ENCODE measurements at places on chromosomes 11 and 22.
A peak's percentile ranks its signal among the peaks of the same experiment; 100 is the strongest.

GRCh38 chr11:65643971-65644370, 6.1 kb downstream of the SIPA1 start:
- DNase-seq, result no peak

DNA sequence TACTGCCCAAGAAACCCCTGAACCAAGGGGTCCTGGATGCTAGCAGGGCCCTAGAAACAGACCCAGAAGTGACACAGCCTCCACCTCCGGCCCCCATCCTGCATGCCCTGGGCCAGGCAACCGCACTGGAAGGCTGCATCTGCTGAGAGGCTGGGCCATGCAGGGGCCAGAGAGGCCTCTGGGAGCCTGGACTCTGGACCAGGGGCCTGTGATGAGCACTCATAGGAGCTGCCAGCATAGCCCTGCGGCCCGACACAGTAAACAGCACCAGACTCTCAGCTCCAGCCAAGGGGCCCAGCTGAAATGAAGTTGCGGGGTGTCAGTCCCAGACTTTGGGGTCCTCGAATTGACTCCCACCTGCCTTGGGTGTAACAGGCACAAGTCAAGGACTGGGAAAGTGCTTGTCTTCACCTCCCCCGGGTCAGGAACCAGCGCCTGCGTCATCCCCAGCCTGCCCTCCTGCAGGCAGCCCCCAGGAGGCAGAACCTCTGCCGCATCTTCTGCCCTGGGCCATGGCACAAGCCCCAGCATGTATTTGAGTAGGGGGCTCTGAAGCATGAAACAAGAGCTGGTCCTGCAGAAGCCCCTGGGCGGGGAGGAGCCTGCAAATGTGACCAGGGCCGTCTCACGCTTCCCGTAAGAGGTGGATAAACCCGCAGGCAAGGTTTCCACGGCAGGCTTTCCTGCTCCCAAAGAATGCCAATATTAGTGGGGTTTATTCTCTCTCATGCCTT, 25.2 kb upstream of the CCND1 start:
- no peak for DNase-seq

- peak; percentile 89 for DNase-seq
Observed at GRCh38 chr11:124953753-124954589, at the start of gene CCDC15. Gene CCDC15, plus strand, starts transcription at chr11:124954202. Its CDS starts 531 bp downstream, at chr11:124954733.

DNA sequence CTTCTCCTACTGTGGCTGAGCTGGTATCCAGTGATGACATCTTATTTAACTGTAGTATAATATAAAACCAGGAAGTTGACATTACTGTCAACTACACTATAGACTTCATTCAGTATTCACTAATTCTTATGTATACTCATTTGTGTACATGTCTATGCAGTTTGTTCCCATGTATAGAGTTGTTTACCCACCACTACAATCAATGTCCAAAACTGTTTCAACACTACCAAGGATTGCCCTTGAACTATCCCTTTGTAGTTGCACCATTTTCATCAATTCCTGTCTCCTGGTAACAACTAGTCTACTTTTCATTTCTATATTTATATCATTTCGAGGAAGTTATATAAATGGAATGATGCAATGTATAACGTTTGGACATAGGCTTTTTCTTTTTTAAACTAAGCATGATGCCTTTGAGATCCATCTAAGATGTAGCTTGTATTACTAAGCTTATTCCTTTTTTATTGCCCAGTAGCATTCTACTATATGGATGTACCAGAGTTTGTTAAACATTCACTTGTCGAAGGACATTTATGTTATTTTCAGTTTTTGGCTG, 39.2 kb downstream of the TMEM135 start:
- no peak for DNase-seq

DNA sequence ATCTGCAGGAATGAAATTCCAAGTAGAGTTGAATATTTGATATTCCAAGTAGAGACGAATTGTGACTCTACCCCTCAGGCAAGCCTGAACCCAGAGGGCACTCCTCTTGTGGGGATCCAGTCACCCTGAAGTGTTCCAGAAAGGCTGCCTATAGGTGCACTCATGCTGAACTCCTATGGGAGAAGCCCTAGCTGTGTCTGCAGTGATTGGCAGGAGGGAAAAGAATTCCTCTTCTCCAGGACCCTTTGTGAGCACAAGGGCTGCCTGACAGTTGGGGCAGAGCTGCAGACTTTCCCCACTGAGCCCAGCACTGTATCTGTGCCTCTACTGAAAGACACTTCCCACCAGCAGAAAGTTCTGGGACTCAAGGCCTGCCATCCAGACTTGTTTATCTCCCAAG, 35.0 kb downstream of the BBOX1 start:
- no peak for DNase-seq

DNA sequence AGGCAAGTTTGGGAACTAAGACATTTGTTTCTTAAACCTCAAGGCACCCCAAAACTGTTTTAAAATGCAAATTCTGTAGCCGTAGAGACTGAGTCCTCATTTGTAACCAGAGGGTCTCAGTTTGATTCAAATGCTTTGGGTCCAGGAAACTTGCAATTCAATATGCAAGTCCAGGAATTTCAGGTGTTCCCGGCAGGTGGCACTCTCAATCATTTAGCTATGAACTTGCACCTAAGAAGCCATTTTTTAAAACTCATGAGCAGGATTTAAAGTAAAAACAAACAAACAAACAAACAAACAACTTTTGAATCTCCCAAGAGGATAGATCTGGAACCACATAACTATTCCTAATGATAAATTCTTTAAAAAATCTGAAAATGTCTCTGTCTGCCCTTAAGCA, 8.7 kb upstream of the ABTB2 start:
- no peak for DNase-seq

DNA sequence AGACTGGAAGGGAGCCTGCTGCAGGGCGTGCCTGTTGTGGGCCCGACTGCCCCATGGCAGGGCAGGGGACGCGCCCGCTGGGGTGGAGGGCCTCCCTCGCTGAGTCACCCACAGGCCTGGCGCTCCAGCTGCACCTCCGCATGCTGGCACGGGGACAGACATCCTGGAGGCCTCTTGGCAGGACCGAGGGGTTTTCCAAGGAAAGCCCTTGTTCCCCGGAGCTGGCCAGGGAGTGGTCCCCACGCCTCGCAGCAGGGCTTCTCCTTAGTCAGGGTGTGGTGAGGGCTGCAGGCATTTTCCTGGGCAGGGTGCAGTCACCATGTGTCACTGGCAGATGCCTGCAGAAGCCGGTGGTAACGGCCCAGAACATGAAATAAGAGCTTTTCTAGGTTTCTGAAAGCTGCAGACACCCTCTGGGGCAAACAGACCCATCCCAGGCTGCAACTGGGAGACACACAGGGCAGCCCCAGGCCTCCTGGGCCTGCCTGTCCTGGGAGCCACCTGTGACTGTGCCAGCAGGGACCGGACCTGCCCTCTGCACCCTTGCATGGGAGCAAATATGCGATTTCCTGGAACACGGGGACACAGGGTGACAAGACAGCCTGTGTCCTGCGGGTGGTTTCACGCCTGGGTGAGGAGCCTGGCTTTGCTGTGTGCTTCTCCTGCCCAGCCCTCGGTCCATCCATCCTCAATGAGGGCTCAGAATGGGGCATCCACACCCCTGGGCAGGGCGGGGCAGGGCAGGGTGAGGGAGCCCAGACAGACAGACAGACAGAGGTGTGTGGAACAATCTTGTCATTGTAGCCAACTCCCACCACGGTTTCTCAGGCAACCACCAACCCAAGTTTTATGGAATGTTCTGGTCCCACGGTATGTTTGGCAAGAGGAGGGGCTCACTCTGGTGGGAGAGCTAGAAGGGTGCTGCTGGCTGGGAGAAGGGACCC, 43.2 kb upstream of the FADD start:
- no peak for DNase-seq

DNA sequence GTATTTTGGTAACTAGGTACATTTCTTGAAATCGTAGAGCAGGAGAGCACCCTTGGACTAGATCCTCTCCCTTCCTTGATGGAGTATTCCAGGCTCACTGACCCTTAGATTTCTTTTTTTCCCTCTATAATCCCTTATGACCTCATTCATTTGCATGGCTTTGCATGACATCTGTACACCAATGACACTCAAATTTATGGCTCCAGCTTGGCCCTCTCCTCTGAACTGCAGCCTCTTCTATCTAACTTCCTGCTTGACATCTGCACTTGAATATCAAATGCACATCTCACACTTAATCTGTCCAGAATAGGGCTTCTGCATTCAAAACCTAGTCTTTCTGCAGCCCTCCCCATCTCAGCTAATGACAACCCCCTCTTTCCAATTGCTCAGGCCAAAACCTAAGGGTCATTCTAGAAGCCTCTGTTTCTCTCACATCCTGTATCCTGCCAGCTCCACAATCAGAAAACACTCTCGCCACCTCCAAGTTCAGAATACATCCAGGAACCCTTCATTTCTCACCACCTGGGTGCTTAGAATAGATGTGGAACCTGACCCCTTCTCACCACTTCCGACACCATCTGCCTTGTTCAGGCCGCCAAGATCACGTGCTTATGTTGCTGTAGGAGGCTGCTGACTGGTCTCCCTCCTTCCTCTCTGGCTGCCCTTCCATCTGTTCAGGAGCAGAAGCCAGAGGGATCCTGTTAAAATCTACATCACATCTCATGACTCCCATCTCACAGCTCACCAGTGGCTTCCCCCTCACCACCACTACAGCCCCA, 138.9 kb upstream of the MTNR1B start:
- peak; percentile 97 for DNase-seq

DNA sequence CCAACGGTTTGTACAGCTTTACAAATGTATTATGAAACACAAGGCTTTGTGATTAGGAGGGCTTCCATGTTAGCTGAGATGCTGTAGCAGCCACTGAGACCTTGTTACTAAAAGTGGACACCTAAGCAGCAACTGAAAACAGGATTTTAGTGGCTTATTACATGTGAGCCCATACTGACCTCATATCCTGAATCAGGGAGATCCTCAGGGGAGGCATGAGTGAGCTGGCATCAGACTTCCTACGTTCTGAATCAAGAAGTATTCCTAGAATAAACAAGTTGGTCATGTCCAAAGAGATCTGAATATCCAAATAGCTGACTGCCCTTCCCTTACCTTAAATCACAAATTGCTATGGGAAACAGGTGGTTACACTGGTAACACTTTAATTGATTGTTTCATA, 59.1 kb upstream of the SCUBE2 start:
- no peak for DNase-seq

DNA sequence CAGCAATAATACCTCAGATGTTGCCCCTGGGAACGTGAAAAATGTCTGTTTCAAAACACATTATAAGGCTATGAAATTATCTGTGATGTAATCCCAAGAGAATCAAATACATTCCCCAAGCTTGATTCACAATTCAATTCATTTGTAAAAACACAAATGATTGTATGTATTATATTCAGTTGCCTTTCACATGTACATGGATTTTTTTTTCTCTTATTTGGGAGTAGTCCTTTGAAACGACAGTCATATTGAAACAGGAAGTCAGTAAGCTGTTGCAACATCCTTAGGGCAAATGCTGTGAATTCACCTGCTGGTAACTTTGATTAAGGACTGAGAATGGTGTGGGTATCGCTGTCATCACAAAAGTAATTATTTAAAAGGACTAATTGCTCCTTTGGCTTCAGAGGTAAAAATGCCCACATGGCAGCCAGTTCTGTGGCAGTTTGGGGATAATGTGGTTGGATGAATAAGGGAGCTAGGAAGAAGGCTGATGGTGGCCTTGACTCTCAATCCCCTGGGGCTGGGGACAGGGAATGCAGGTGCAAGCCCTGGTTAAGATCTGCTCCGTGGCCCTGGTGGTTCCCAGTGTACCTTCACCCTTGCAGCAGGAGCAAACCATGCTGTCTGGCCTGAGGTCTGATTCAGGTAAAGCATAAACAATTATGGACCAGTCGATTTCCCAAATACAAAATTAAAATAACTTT, 13.2 kb downstream of the EHF start:
- no peak for DNase-seq

- DNase-seq, result no peak
Observed at GRCh38 chr22:41969110-41969646, at the start of gene SEPTIN3. Gene SEPTIN3, plus strand, starts transcription at chr22:41969443. Its CDS starts 2,050 bp downstream, at chr22:41971493.

GRCh38 chr22:37674951-37675929, at the start of gene LGALS1:
Gene LGALS1, plus strand, starts transcription at chr22:37675636. Its CDS starts 67 bp downstream, at chr22:37675703.
- DNase-seq, result peak; percentile 38

- no peak for DNase-seq
Observed at GRCh38 chr11:33067294-33067693, 27.9 kb downstream of the TCP11L1 start.

GRCh38 chr11:554428-555226, 5.9 kb downstream of the LMNTD2 start:
- DNase-seq, result no peak

- DNase-seq, result no peak
Observed at GRCh38 chr11:84261707-84262106, 975.5 kb upstream of the CCDC90B start.

DNA sequence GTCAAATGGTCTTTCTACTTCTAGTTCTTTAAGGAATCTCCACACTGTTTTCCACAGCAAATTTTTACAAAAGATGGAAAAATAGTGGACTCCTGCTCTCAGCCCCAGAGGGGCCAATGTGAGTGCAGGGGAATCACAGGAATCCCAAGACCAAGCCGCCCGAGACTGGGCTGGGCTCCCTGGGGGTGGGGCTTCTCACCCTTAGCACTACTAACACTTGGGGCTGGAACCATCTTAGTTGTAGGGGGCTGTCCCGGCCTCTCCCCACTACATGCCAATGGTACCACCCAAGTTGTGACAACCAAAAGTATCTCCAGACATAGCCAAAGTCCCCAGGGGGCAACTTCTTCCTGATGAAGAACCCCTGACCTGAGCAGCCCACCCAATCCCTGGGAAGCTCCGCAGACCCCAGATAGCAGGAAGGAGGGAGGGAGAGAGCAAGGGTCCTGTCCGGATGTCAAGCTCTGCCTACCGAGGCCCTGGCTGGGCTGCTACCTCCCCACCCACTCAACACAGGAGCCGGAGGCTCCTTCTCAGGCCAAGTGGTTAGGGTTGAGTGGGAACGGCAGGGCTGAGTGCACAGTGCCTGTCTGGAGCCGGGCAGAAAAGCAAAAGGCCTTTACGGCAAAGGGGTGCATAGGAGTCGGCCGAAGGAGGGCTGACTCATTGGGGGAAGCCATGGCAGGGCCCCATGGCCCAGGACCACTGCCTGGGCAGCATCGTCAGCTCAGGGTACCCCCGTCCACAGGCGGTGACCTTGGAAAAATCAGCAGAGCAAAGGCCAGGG, 122.5 kb upstream of the FGF3 start:
- DNase-seq, result no peak

GRCh38 chr11:9231848-9232177, 33.3 kb downstream of the DENND5A start:
- no peak for DNase-seq

DNA sequence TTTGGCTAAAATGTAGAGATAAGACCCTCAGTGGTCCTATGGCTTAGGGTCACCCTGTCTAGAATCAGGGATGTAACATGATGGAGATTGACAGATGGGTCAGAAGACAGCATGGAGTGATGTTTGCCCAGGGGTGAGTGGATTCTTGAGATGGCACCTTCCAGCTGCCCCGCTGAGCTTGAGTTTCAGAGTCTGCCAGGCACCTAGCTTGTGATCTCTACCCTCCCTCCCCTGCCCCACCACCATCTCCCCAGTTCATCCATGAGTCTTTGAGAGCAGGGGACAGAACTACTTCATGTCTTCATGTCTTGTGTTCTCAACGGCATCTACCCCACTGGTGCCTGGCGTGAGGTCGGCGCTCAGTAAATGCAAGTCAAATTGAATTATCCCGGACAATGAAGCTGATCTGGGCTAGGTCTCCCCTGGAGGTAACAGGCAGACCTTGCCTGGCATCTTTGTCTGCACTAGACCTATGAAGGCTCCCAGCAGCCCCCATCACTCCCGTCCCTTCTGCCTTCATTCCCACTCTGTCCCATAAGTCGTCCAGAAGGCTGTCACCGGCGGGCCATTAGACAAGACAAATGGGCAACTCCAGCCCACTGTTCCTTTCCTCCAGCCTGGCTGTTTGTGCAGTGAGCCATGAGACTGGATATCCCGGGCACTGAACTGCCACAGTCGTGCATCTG, 239.2 kb upstream of the TBCEL start:
- no peak for DNase-seq

- no peak for DNase-seq
Observed at GRCh38 chr11:115961159-115962003, 457.2 kb upstream of the CADM1 start.
